Non-pigmented ciliary epithelial cell (primary cell): ENCODE measurements at places on chromosomes 3 and 15.

GRCh38 chr3:707041-707440 lies 385.8 kb upstream of the CNTN6 start:
- DNase-seq, result no peak

GRCh38 chr3:138405001-138405400 lies 29.4 kb upstream of the ESYT3 start:
- no peak for DNase-seq

DNA sequence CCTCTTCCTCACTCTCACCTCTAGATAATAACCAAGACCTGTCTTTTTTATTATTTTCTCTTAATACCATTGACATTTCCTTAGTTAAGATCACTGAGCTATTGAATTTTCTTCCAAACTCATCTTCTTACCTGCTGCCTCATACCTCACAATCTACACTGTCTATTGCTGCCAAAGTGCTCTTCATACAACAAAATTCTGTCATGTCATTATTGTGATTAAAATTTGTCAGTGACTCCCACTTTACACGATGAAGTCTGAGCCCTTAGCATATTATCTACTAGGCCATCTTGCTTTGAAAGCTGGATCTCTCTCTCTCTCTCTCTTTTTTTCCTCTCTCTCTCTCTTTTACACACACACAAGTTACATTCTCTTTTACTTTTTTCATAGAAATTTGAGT lies 73.3 kb downstream of the NSUN3 start:
- no peak for DNase-seq

- no peak for DNase-seq
These were observed 64.1 kb upstream of the HEG1 start for GRCh38 chr3:125119752-125120378.

GRCh38 chr15:31378363-31378903 lies 51.8 kb downstream of the KLF13 start:
- DNase-seq, result no peak
